ENCODE measurements at places on chromosomes 7 and 10.

DNA sequence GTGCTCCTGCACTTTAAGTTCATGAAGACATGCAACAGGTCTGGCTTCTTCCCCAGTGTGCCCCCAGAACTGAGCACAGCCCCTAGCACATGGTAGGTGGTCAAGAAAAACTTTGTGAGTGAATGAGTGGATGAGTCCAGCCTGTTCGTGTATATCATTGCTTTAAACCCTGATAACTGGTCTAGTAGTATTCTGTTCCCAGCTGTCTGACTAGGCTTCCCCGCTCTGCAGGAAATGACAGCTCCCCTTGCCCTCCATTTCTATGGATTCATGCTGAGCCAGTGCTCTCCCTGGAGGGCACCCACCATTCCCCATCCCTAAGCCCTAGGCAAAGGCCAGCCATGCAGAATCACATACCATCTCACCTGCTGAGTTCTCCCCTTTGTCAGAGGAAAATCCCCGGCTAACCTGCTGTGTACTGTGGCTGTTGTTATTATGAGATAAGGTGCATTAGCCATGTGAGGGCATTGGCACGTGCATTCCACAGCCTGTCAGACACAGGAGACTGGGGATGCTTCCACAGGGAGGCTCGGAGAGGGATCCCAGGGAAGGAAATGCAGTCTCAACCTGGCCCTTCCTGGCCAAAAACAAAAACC is 698.9 kb downstream of the GRID1 start:
- peak; percentile 67 for DNase-seq

GRCh38 chr7:137771273-137771672 is 75.5 kb downstream of the DGKI start:
- no peak for DNase-seq

- DNase-seq: no peak
Measured at GRCh38 chr7:17844022-17844421, 96.3 kb downstream of the SNX13 start.

- no peak for DNase-seq
Measured at GRCh38 chr10:10915215-10915614, 102.5 kb upstream of the CELF2 start.

DNA sequence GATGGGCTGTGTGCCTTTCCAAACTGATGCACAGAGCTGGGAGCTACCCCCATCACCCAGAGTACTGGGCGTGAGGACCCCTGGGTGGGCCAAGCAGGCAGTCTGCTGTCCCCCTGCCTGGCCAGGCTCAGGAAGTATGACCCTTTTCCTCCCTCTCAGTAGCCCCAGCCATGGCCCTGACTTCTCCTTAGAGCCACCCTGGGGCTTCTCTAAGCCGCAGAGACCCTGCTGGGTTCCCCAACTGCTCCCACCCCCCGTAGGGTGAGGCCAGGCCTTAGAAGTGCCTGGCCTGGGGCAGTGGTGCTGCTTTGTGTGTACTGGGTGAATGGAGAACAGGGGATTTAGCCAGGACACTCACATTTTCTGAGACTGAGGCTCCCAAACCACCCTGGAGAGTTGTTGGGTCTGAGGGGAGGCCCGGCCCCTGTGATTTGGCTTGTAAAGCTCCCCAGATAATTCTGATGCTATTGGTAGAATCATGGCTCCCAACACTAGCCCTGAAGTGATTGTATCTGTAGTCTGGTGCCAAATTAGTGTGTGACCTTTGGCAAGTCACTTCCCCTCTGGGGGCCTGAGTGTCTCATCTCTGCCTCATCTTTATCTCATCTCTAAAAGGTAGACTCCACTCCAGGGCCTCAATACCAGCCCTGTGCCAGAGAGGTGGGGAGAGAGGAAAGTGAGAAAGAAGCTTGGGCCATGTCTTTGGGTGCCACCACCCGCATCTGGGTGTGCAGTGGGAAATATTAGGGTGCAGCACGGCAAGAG is 99.7 kb upstream of the PPIF start:
- no peak for DNase-seq

DNA sequence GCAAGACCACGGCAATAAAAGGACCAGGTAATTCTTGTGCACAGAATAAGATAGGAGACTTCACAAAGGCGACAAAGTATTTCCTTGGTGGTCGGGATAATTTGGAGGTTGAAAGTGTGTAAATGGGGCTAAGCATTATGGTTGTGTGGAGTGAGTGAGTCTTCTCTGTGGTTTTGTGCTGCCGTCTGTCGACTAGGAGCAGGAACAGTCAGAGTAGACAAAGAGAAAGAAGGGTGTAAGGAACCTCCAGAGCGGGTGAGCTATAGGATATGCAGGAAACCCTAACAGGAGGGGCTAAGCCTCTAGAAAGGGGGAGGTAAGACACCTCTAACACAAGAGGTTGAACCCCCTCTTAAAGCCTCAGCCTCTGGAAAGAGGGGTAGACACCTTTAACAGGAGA is 201.6 kb downstream of the SH2D4B start:
- DNase-seq: no peak

GRCh38 chr10:117000580-117000979 is 4.4 kb downstream of the SHTN1 start:
- no peak for DNase-seq

DNA sequence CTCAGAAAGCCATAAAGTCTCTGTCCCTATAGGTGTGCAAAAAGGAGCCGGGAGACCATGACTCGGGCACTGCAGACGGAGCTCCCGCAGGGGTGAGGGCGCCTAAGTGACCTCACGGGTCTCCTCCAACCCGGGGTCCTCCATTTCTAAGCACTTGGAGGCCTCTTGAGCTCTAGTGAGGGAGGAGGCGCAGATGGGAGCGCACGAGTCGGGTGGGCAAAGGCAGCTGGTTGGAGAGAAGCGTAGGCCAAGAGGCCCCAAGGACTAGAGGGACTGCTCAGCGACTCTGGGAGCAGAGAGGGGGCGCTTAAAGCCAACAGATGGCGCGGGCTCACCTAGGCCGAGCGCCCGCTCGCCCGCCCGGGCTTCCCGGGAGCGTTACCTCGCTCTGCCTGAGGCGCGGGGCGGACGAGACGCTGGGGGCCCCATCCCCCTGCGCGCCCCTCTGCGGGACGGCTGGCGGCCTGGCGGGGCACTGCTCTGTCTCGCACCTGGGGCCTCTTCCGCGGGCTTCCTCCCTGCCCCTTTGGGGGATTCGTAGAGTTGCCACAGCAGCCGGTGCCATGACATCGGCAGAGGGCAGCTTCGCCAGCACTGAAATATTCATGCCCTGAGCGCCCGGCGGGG is 523 bp upstream of the CDH23 start:
- DNase-seq: peak; percentile 77

DNA sequence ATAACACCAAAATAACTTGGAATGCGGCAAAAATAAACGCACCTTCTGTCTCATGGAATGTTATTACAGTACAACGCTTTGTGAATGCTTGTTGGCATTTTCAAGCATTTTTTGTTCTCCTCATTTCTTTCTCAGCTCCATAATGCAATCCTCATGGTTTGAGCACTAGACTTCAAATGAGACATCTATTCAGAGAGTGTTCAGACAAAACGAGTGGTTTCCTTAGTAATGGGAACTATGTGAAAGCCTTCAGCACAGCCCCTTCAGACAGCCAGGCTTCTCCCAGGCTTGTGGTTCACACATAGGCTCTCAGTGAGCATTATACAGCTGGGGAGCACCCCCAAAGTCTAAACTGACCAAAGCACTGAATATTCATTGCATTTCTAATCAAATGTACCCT is 8.6 kb upstream of the LRRN3 start:
- no peak for DNase-seq

GRCh38 chr7:83524277-83525075 is 124.5 kb downstream of the SEMA3E start:
- DNase-seq: no peak

DNA sequence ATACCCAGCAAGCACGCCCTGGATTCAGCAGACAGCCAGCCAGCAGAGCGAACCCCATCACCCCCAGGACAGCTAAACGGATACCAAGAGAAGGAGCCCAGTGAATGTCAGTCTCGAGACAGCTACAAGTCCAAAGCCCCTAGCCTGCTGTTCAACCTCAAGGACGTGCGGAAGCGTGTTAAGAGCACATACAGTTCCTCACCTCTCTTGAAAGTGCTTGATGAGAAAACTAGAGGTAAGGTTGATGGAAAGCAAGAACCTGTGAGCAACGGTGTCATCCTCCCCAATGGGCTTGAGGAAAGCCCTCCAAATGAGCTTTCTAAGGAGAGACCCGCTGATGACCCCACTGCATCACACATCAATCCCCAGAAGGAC is 24.9 kb downstream of the C10orf71 start:
- no peak for DNase-seq

DNA sequence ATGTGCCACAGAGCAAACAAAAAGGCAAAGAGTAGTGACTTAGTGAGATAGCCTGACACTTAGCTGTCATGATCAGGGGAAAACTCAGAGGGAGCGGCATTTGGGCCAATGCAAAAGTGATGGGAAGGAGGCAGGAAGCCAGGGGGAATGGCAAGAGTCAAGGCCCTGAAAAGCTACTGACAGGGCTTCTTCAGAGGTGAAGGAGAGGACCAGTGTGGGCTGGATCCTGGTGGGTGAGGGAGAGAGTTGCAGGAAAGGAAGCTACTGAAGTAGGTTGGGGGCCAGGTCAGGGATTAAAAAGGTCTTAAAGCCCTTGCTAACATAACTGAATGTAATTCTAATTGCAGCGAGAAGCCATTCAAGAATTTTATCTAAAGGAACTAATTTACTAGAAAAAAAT is 117.0 kb downstream of the AASS start:
- DNase-seq: no peak

DNA sequence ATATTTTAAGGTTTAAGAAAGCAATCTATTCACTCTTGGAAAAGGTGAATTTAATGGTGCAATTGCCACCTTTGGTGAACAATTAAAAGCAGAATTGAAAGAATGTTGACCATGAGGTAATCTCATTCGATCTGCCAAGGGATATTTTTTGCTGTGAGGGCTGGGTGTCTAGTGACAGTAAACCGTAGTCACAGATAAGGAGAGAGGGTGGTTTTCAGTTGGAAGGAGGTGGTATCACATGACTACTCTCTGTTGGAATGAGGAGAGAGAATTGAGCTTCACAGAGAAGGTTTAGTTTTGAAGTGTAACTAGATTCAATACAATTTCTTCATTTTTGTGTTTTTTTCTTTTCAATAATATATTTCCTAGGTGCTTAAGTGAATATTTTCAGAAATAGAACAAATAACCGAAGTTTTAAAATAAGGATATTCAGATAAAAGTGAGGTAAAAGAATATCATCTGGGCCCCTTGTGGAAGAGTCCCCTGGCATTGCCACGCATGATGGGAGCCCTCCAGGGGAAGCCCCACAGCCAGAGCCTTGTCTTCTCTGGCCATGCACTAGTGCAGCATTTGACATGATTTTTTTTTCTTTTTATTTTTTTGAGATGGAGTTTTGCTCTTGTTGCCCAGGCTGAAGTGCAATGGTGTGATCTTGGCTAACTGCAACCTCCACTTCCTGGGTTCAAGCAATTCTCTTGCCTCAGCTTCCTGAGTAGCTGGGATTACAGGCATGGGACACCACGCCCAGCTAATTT is 73.4 kb downstream of the GPR141 start:
- DNase-seq: no peak

- DNase-seq: no peak
Measured at GRCh38 chr7:55019691-55020465, 1.1 kb downstream of the EGFR start.

- DNase-seq: no peak
Measured at GRCh38 chr7:54769203-54769602, 10.2 kb upstream of the SEC61G start.

- no peak for DNase-seq
Measured at GRCh38 chr7:47420122-47420780, 161.7 kb downstream of the TNS3 start.

DNA sequence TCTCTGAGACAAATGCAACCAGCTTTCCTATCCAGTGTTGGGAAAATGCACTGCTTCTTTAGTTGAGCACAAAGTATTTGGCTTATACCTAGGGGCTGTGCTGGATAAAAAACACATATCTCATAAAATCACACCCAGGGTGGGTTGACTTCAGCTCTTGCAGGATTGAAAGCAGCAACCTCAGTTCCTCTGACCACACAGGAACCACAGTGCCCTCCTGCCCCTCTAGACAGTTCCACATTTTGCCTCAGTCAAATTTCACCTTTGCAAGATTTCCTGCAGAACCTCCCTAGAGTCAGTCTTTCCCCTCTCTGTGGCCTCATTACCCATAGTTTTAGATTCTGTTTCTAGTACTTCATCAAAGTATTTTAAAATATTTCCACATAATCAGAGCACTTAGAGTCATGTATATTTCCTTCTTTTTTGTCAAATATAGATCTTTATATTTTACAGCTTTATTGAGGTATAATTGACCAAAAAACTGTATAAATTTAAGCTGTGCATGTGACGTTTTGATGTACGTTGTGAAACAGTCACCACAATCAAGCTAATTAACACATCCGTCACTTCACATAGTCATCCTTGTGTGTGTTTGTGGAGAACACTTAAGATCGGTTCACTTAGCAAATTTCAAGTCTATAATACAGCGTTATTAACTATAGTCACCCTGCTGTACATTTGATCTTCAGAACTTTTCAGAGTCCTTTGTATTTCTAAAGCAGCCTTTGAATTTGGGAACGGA is 37.0 kb upstream of the EGR2 start:
- DNase-seq: no peak

DNA sequence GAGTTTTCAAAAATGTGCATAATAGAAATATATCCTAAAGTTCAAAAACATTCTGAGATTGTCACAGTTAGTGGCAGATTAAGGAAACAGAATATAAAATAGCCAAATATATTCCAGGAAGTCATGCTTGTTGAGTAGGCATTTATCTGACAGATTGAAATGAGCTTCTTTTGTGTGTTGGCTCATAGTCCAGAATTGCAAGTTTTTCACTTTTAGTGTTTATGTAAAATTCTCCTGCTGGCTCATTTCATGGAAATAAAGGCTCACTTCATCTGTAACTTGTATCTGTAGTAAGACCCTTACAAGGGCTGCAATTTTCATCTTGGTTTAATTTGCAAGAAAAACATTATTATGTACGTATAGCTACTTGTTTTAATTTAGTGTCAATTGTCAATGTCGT is 93.5 kb downstream of the MCU start:
- no peak for DNase-seq

DNA sequence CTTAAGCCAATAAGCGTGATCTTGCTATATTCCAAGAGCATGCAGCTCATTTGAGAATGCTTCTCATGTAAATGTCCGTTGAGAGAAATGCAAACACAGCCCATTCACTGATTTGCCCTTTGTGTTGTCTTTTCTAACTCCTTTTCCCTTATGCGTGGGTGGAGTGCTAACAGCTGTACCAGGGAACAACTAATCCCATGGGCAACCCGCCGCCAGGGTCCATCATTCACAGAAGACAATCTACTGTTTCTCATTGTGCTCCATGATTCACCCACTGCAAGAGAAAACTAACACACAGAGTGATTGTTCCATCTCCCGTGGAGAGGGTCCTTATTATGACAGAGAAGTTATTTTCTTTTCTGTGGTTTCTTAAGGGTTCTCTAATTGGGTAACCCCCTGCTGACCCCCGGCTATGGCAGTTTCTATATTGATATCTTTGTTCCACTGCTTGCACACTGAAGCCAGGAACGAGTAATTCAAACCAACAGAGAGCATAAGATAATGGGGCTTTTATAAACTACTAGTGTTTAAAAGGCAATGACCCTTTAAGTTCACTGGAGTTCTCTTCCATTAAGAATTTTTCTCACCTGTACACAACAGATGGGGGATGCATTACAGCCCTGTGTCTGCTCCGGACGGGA is 298.7 kb downstream of the BAMBI start:
- no peak for DNase-seq

GRCh38 chr10:86830043-86830591 is 73.7 kb downstream of the BMPR1A start:
- DNase-seq: no peak
